ENCODE measurements at places on chromosomes 2 and 18.

DNA sequence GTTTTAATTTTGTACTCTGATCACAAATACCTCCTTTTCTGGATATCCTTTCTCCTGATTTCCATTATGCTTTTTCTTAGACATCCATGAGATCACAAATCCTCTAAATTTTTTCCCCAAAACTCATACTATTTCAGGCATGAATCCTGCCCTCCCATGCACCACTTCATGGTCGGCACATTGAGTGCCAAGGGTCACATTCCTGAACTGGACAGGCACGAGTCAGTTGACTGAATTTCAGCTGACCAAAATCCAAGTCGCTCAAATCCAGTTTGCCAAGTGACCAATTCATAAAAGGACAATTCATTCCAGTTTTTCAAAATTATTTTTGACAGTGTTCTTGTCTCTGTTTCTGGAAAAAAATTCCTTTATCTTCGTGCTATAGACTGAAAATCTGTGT lies 22.1 kb downstream of the DYNAP start:
- DNase-seq: no peak

- no peak for DNase-seq
These were observed 246.5 kb downstream of the GALR1 start for GRCh38 chr18:77495982-77496690.

- DNase-seq: no peak
These were observed 404.7 kb upstream of the CDH7 start for GRCh38 chr18:65346086-65346485.

GRCh38 chr18:44013871-44014270 lies 666.8 kb upstream of the SETBP1 start:
- no peak for DNase-seq

GRCh38 chr18:73669297-73669696 lies 478.3 kb downstream of the FBXO15 start:
- DNase-seq: no peak

- peak; percentile 56 for DNase-seq
These were observed 3.5 kb downstream of the CDH20 start for GRCh38 chr18:61336766-61337165.

DNA sequence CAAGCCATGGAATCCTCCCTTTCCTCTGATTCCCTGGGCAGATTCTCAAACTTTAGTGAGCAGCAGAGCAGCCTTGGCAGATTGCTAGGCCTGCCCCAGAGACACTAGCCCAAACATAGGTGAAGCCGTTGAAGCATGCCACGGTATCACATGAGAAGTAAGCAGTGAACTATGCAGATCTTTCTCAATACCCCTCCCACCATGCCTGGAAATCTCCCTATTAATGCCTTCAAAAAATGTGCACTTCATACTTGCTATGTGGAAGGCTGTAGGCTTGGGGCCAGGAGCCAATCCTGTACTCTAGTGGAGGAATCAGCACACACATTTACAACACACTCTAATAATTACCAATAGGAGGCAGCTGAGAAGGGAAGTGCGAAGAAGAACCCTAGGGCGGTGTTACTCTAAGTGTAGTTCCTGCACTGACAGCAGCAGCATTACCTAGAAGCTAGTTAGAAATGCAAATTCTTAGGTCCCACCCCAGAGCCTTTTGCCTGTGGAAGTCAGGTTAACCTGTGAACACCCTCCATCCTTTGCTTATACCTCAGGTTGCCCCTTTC lies 305.1 kb upstream of the SPRED2 start:
- no peak for DNase-seq

DNA sequence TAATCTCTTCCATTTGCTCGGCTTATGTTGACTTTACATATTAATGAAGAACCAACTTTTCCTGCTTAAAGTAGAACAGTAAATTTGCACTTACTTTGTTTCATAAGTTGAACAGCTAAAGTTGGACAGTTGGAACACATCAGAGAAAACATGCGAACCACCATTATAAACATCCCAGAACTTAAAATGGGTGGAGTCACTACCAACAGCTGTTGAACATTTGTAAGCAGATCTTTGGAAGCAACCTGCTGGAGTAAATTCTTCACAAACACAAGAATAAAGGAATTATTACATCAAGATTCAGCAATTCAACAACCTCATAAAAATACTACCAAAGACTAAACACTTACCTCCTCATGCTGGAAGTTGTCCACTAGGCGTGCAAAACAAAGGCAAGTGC lies 96.4 kb upstream of the DNER start:
- DNase-seq: no peak

GRCh38 chr2:85697096-85697495 lies 2.9 kb downstream of the GNLY start:
- no peak for DNase-seq

- DNase-seq: no peak
These were observed 79.4 kb upstream of the TMEM200C start for GRCh38 chr18:5974696-5975095.

DNA sequence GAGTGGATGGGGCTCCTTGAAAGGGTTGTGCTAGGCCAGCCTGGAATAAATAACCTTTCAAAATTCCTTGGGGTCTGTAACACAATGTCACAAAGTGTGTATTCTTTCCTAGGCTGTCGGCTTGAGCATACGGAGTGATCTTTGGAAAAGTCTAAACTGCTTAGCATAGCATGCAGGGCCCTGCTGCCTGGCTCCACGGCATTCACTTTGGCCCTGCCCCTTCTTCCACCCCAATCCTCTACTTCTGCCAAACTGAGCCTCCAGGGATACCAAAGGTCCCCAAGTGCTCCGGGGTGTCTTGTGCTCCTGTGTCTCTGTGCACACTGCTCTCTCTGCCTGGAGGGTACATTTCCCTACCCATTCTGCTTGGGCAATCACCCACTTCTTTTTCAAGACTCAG lies 196.1 kb downstream of the LTBP1 start:
- peak; percentile 34 for DNase-seq

DNA sequence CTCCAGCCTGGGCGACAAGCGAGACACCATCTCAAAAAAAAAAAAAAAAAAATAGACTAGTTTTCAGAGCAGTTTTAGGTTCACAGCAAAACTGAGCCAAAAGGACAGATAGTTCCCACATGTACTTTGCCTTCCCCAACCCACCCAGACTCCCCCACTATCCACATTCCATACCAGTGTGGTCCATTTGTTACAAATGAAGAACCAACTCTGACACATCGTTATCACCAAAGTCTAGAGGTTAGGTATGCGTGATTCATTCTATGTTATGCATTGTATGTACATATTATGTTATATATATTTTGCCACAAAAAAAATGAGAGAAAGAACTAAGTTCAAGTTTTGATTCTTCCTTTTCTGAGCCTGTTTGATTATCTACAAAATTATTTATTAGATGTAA lies 3.5 kb downstream of the DUSP11 start:
- no peak for DNase-seq

DNA sequence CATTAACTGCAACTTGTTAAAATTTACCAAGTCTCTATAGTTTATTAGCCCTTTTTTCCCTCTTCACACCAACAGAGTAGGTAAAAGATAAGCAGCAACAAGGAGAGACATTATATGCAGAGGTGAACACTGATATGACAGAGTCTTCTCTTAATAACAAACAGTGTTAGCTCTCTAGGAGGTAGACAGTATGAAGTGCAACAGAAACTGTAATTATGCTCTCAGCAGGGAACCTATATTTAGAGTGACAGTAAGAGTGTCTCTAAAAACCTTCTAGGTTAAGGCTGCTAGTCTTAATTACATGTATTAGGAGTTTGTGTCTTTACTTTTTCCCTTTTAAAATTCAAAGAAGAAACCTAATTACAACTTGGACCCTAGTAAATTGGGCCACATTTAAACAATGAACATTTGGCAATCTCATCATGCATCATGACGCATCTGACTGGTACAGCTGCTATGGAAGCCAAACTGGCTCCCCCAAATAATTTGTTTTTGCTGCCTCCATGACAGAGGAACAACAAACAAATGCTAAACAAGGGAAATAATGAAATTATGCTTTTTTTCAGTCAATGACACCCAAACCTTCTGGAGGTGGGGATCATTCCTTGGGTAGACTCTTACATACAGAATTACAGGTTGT lies 69.9 kb upstream of the MMADHC start:
- DNase-seq: no peak

GRCh38 chr2:53635694-53636093 lies 131.9 kb upstream of the CHAC2 start:
- no peak for DNase-seq

DNA sequence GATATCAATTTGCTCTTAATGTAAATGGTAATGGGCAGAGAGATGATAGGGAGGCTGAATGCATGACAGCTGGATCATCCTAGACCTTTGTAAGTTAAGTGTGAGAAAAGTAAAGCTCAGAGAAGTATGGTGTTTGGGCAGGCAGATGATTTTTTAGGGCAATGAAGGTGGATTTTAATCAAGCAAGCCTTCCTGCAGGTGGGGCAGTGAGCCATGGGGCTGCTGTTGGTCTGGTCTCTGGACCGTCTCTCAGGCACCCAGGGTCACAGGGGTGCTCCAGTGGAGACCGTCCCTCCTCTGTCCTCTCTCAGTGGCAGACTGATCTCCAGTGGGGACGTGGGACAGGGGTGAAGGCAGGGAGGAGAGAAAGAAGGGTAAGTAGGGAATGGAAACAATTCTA lies 69.8 kb upstream of the STK17B start:
- no peak for DNase-seq

GRCh38 chr2:34570266-34570872 lies 971.3 kb upstream of the FAM98A start:
- DNase-seq: no peak

GRCh38 chr18:21391074-21391673 lies 149.1 kb downstream of the GREB1L start:
- DNase-seq: no peak

- no peak for DNase-seq
These were observed 895.1 kb upstream of the CELF4 start for GRCh38 chr18:38460657-38461056.

DNA sequence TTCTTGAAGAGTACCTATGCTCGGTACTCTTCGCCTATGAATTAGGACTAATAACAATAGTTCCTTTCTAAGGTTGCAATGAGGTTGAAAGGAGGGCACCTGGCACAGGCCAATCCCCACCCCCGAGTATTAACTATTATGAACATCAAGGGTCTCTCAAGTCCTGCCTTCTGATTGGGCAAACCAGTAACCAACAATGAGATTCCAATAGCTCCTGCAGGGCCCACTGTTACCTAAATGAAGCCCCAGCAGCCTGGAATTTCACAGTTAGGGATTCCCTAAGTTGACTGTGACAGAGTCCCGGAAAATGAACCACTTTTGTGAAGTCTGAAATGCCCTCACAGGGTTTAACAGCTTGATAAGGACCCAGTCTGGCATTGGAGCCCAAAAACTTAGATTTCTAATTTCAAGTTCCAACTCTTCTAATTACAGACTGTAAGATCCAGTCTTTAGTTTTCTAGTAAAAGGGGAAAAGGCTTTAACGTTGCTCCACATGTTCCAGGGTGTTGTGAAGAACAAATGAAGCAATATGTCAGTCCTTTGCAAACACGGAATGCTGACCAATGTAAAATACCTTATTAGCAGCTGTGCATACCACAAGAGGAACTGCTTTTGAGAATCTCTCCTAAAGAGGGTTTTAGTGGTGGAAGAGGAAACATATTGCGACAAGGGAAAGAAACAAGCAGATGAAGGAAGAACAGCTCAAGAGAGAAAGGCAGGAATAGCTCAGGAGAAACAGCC lies 277.7 kb upstream of the MAP2 start:
- DNase-seq: peak; percentile 4

DNA sequence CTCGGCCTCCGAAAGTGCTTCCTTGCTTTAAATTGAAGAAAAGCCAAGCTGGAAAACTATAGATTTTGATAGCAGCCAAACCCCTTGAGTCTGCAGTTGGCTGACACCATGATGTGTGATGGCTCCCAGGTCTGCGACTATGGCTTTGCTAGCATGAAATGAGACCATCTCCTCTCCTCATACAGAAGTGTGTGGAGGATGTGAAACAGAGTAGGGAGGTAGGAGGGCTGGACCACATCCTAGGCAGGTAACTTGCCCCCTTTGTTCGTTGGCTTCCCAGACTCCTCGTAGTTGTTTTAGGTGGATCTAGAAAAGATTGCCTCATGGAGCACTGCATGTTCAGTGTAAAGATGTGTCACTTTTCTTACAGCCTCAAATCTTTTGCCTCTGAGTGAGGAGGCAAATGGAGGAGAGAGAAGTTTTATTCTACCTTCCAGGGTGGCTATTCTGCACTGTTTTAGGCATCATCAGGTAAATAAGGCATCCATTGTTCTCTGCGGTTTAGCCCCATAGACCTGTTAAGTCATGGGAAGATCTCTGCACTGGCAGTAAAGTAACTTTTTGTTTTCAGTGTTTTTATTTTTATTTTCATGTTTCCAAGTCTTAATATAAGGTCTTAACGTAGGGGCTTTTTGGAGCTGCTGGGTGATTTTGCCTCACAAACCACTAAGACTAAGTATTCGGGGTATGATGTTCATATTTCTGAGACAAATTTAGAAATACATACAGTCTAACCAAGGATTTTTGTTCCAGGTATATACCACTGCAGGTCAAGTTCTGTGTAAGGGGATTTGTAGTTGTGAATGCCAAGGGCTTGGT lies 40.1 kb downstream of the MGAT5 start:
- DNase-seq: no peak

- DNase-seq: no peak
These were observed 11.2 kb downstream of the STK25 start for GRCh38 chr2:241496904-241497877.

DNA sequence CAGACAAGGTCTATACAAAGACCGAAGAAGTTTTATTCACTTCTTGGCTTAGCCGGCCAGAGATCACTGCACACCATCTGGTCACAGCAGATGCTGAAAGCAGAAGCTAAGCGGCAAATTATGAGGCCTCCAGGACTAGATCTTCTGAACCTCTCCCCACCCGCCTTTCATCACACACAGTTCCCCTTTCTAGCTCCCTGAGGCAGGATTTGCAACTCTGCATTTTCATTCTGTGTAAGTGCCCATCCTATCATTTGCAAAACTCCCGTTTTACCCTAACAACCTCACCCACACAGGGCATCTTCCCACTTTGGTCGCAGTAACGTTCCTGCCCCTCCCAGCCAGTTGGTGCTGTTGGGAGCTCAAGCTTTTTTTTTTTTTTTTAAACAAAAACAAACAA lies 3.1 kb upstream of the MOB1A start:
- peak; percentile 30 for DNase-seq

- DNase-seq: no peak
These were observed 1509.0 kb downstream of the LRP1B start for GRCh38 chr2:140621583-140622362.

- no peak for DNase-seq
These were observed 83.5 kb downstream of the POLE4 start for GRCh38 chr2:75041731-75042600.

- peak; percentile 17 for DNase-seq
These were observed 651 bp downstream of the STK17B start for GRCh38 chr2:196170606-196171247.

DNA sequence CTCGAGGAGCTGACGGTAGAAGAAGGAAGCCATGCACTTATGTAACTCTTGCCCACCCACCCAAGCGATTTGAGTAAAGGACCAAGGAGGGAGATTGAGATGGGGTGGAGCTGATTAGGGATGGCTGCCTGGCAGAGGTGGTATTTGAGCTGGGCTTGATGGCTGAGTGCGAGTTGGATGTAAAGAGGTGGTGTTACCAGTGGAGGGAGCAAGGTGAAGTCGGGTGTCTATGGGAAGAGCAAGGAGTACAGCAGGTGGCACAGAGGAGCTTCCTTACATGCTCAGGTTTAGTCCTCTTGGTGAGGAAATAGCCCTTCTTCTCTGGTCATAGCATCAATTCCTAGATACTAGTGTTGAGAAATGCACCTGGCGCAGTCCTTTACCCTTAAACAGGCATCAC lies 294.2 kb upstream of the SKOR2 start:
- DNase-seq: no peak
